CD4-positive, alpha-beta T cell treated with Interleukin-4 for 4 hours (primary cell): ENCODE measurements at places on chromosomes 11 and 22.
A peak's percentile ranks its signal among the peaks of the same experiment; 100 is the strongest.

DNA sequence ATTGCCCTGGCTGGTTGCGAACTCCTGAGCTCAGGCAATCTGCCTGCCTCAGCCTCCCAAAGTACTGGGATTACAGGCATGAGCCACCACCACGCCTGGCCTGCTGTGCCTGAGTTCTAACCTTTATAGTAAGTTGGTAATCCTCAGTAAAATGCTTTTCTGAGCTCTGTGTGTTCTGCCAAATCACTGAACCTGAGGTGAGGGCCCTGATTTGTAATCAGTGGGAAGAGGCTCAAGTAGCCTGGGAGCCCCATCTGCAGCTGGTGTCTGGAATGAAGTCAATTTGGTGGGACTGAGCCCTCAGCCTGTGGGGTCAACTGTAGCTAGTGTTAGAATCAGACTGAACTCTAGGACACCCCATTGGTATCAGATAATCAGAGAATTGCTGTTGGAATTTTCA is 72.6 kb upstream of the PARVG start:
- no peak for DNase-seq

GRCh38 chr11:124799348-124800225 is 619 bp downstream of the MSANTD2 start:
- no peak for DNase-seq

- DNase-seq = no peak
Measured at GRCh38 chr11:3962406-3962840, 107.0 kb downstream of the STIM1 start.

DNA sequence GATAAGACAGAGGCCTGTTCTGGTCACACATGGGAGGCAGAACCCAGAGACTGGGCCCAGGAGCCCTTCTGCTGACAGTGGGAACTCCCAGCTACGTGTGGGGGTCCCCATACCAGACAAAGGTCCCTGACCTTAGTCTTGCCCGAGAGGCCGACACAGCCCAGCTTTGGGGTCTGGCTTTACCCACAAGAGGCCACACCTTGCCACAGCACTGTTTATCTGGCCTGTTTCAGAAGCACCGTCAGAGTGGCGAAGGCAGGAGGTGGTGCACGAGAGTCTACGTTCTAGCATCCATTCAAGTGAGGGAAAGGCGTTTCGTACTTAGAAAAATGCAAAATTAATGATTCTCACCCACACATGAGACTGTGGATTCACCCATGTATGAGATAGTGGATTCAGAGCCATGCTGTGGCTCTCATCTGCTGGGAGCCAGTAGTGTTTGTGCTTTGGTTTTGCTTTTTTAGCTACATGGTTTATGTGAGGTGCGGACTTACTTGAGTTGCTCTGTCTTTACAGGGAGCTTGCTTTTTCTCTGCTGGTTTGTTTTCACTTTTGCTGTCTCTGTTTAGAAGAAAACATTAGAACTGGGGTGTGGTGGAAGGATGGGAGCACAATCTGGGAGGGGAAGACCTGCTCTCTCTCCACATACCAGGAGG is 56.6 kb upstream of the PRODH start:
- DNase-seq = no peak

- DNase-seq = no peak
Measured at GRCh38 chr22:49687333-49687732, 140.3 kb downstream of the BRD1 start.

DNA sequence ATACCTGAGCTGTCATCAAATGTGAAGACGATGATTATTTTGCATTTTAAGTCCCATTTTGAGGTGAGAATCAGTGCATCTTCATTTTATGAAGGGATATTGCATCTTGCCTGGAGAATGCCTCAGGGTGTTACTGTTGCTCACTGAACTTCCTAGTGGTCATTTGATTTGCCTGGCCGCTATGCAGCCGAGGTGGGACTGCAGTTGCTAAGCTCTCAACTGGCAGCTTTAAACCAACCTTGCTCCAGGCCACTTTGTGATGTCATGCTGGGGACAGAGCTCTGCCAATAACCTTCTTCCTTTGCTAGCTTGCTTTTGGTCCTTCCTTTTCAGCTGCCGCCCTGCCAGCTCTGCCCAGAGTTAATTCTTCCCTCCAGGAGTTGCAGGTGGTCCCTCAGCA is 409.4 kb upstream of the B3GAT1 start:
- no peak for DNase-seq

GRCh38 chr11:57015679-57016078 is 27.0 kb downstream of the OR5AK2 start:
- DNase-seq = no peak

DNA sequence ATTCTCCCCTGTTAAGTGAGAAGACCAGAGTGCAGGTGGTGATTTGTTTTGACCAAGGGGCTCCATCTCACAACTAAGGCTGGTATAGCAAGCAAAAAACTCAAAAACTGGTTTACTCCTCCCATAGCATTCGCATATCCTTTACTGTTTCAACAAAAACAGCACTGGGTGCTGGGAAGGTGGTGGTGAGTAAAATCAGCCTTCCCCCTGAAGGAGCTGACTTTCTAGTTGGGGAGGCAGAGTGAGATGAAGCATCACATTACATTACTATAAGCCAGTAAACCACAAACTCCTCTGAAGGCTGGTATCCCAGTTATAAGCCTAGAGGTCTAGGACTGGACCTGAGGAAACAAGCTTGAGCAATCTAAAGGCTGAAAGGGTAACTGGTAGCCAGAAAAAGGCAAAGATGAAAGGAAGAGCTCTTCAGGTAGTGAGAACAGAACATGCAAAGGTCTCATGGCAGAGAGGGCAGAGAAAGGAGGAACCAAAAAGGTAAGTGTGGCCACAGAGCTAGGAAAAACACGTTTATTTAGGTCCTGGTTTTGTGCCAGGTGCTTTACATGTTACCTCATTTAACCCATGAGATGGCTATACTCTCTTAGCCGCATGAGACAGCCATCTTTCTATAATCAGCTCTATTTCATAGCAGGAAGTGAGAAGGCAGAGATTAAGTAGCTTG is 22.3 kb downstream of the TMEM123 start:
- DNase-seq = no peak

- DNase-seq = peak; percentile 48
Measured at GRCh38 chr22:38724926-38725571, 19.3 kb downstream of the GTPBP1 start.

GRCh38 chr11:103601225-103601846 is 435.1 kb upstream of the DDI1 start:
- DNase-seq = peak; percentile 41

DNA sequence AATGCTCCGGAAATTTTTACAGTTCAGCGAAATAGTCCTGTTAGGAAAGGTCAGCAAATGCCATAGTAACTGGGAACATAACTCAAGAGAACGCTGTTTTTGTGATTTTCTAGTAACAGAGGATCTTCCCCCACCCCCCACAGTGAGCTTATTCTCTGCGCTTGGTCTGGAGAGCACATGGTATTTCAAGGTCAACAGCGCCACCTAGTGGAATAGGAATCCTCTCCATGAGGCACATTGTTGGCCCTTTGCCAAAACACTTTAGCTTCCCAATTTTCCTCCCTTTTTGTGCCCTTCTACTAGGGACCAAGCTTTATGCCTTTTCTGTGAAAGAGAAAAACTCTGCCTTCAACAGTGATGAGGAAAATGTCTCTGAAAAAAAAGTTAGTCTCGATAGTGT is 13.2 kb upstream of the OR4C12 start:
- DNase-seq = peak; percentile 4

GRCh38 chr11:8283465-8284230 is 20.0 kb upstream of the LMO1 start:
- no peak for DNase-seq
